Trophoblast cell (in vitro differentiated cells and primary cell): ENCODE measurements at places on chromosomes 3 and 15.

DNA sequence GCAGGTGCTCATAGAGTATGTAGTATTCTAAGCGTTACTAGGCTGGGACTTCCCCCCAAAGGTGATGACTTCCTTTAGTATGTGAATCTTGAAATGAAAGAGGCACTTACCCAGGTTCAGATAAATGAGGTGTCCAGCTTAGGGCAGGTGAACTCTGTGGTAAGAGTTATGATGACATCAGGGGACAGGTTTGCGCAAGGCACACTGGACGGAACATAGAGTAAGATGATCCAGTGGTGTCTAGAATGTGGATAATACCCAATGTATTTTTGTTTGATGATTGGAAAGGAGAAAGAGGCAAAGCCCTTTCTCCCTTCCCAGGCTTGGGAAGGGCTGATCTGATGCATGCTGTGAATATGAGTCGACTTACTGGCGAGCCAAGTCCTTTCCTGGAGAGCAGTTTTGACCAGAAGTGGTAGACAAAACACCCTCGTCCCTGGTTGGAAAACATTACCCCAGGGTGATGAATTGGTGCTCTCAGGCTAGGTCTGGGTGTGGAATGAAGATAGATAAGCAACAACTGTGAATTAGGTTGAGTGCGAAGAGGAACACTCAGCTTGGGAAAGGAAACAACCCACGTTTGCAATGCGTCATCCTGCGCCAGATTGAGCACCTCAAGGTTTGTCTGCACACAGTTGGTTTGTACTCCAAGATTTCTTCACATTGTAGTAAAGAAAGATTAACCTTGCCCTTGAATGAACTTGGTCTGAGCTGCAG, 124.2 kb downstream of the GHSR start:
- peak; percentile 55 for DNase-seq

- no peak for DNase-seq
Measured at GRCh38 chr3:184618811-184619210, 57.2 kb downstream of the EPHB3 start.

DNA sequence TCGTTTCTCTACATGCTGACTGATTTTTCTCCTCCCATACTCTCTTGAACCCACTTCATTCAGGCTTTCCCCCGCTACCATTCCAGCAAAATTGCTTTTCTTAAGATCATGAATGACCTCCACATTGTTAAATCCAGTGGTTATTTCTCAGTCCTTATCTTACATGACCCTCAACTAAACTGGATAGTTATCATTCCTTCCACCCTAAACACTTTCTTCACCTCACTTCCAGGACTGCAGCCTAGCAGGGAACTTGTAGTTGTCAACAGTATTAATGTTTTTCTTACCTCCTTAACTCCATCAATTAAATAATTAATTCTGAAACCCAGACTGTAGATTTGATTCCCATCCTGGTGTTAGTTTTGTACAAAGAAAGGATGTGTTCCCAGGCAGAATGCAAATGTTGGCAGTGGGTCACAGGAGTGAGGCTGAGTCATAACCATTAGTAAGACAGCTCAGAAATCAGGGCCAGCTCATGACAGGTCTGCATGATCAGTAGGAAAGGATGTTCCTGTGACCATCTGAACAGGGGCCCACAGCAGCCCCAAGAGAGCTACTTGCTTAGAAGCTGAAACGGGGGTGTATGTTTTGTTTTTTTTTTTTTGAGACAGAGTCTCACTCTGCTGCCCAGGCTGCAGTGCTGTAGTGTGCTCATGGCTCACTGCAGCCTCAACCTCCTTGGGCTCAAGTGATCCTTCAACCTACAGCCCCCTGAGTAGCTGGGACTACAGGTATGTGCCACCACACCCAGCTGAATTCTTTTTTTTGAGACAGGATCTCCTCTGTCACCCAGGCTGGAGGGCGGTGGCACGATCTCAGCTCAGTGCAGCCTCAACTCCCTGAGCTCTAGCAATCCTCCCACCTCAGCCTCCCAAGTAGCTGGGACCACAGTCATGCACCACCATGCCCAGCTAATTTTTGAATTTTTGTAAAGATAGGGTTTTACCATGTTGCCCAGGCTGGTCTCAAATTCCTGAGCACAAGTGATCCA, 9.1 kb downstream of the BCL2L10 start:
- peak; percentile 67 for DNase-seq

GRCh38 chr3:18758047-18758704, 333.0 kb upstream of the SATB1 start:
- peak; percentile 61 for DNase-seq

GRCh38 chr15:25226360-25226759, 212.5 kb downstream of the UBE3A start:
- no peak for DNase-seq

DNA sequence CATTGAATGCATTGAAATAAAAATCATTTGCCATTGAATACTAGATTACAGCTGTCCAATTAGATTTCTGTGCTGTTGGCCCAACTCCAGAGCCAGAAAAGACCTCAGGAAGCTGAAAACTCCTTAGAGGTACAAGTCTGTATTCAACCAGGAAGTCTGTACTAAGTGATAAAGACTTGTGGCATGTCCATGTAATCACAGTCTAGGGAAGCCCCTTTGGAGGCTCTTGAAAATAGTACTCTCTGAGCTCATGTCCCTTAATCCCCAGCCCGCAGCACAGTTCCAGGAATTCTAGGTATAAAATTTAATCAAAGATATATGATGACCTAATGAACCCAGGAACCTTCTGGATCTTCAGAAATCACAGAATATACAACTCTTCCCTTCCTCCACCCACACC, 279.4 kb downstream of the RSL24D1 start:
- DNase-seq: no peak

DNA sequence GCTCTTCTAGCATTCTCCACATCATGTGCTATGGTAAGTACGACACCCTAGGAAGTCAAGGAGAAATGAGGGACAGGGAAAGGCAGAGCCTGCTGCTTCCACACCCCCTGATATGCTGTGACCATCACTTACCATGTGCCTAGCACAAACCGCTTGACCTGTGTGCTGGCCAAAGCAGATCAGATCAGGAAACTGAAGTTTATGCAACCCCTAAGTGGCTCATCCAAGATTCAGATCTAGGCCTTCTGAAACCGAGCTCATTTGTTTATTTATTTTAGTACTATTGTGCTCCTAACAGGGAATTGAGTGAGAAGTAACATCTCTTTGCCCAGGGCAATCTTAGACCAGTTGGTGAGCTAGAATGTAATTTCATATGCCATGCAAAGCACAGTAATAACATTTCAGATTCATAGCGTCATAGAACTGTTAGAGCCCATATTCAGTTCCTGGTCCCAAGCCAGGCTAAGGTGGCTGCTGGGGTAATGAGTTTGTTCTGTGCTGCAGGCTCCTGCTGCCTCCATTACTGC, at the start of gene RTP2:
RTP2 (minus strand) TSS at position 51 of the 527 bp plus-strand sequence. CDS start 429 bp downstream, outside the sequence.
- no peak for DNase-seq

DNA sequence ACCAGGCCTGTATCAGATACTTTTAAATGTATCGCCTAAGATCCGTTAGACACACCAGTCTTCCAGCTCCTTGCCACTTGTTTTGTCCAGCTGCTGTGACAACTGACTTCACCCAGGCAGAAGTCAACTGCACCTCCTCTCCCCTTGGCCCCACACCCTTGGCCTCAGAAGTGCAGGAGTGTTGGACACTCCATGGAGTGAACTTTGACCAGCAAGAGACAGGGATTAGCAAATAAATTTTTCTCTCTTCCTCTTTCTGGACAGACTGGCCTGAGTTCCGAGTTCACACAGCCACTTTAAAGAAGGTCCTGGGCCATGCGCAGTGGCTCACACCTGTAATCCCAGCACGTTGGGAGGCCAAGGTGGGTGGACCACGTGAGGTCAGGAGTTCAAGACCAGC, 2.9 kb upstream of the CLN6 start:
- no peak for DNase-seq

GRCh38 chr3:11769704-11770476, 76.8 kb downstream of the TAMM41 start:
- peak; percentile 48 for DNase-seq

DNA sequence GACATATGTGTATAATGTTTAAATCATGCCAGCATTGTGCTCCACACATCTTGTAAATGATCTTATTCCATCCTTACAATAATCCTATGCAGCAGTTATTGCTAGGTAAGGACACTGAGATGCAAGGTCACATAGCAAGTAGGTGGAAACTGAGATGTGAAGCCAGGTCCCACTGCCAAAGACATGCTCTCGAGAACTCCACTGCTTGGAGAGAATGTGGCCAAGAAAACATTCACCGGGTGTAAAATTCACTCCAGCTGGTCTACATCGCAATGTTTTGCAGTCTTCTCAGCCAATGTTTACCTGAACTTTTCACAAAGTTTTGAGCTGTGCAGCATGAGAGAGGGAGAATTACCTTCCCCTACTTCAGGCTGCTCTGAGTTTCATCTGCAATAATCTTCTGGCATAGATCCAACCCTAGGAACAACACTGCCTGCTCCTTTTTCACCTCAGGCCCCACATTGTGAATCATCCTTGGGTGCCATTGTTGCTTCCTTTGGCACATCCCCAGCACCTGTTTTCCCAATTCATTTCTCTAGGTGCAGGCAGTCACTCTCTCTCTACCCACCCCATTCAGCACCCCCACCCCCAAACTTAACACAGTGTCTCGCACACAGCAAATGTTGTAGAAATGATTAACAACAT, 53.5 kb upstream of the PRTG start:
- DNase-seq: no peak

- no peak for DNase-seq
Measured at GRCh38 chr15:47955021-47955420, 165.8 kb upstream of the SLC24A5 start.

DNA sequence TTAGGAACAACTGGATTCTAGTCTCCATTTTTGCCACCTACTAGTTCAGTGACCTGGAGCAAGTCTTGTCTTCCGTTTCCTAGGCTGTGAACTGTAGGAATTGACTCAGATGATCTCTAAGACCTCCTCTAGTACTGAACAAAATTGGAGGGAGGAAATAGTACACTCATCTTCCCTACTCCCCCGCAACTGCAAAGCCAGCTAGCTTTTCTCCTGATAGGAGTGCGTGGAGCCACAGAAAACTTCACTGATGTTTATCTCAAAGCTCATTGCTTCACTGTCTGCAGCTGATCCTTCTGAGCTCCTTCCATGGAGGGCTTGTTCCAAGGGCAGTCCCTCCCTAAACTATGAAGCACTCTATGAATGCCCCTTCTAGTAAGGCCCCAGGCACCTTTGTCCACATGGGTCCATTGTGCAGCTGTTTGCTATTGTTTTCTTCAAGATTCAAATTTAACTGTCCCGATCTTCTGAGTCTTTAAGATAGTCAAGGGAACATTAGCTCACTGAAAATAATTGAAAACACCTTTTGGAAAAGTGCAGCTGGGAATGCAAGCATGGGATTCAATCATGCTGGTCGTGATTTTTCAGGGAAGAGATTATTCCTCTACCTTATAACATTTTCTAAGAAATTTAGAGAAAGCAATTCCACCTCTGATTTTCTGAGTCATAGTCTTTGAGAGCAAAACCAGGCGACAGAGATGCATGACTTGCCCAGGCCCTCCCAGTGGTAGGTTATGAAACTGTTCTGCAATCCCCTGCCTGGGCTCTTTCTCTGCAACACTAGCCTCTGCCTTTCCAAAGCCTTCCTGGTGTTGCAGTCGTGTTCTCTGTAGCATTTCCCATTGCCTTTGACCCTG, 24.3 kb downstream of the FILIP1L start:
- peak; percentile 76 for DNase-seq

GRCh38 chr3:142853270-142854168, 35.4 kb downstream of the PCOLCE2 start:
- DNase-seq: peak; percentile 34

DNA sequence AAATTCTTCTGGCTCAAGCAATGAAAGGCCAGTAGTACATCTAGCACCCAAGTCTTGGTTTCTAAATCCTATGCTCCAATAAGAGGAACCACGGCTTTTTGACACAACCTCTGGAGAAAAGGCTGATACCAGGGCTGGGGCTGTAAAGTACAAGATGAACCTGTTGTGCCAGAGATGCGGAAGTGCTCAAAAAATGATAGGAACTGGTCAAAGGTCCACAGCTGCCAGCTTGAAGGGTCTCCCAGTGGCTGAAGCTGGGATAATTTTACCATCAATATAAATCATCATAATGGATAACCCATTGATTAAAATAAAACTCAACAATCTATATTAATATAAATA, 558 bp upstream of the NCEH1 start:
- peak; percentile 16 for DNase-seq

- DNase-seq: peak; percentile 45
Measured at GRCh38 chr15:85289677-85290365, 90.6 kb upstream of the AKAP13 start.
